Activated effector memory CD4-positive, alpha-beta T cell treated with anti-CD3 and anti-CD28 coated beads, Interleukin-2, amount 50 U/mL, for 16 hours (primary cell): ENCODE measurements at places on chromosomes 5 and 9.
A peak's percentile ranks its signal among the peaks of the same experiment; 100 is the strongest.

- no peak for DNase-seq
These were observed 787.4 kb upstream of the RGMB start for GRCh38 chr5:97986069-97986468.

DNA sequence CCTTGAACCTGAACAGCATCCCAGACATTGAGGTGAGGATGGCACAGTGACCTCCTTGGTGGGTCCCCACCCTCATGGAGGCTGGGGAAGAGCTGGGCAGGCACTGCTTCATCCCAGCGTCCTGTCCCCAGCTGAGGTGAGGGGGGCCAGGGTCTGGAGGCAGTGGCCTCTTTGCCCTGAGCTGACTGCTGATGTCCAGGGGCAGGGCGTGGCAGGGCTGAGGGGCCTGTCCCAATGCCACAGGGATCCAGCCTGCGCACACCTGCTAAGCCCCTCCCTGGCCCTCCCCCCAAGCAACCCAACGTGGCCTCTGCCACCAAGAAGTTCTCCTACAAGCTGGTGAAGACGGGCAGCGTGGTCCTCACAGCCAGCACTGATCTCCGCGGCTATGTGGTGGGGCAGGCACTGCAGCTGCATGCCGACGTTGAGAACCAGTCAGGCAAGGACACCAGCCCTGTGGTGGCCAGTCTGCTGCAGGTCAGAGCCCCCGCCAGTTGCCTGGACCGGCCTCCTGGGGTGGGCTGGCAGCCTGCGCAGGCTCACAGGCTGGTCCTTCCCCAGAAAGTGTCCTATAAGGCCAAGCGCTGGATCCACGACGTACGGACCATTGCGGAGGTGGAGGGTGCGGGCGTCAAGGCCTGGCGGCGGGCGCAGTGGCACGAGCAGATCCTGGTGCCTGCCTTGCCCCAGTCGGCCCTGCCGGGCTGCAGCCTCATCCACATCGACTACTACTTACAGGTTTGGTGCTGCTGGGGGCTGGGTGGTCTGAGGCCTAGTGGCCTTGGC lies 4.9 kb upstream of the EHMT1 start:
- no peak for DNase-seq

GRCh38 chr5:146630472-146630871 lies 114.5 kb upstream of the GPR151 start:
- DNase-seq, result no peak

DNA sequence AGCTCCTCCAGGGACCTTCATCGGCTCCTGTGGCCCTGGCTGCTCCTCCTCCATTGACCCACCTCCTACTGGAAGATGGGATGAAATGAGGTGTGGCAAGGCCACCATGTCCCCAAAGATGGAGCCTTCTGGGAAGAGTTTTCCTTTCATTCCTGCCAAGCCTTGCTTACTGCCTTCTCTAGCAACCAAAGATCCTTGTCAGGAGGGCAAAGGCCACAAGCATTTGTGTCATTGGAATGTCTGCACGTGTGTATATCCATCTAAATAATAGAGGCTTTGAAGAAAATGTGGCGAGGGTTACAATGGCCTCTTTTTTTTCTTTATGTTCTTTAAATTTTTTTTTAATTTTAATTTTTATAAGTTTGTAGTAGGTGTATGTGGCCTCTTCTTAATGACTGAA lies 313.6 kb downstream of the ARHGEF28 start:
- DNase-seq, result no peak

DNA sequence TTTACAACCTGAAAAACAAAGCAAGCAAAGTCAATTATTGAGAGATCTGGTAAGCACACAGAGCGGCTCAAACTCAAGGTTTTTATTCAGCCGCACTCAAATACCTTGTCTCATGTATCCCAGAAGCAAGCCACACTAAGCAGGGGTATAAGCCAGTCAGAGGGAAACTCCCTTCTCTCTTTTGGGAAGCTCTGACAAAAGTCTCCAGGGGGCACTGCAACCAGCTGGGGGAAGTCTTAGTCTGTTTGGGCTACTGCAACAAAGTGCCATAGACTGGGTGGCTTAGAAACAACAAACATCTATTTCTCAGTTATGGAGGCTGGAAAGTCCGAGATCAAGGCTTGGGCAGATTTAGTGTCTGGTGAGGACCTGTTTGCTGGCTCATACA lies 246.0 kb downstream of the ENC1 start:
- no peak for DNase-seq

DNA sequence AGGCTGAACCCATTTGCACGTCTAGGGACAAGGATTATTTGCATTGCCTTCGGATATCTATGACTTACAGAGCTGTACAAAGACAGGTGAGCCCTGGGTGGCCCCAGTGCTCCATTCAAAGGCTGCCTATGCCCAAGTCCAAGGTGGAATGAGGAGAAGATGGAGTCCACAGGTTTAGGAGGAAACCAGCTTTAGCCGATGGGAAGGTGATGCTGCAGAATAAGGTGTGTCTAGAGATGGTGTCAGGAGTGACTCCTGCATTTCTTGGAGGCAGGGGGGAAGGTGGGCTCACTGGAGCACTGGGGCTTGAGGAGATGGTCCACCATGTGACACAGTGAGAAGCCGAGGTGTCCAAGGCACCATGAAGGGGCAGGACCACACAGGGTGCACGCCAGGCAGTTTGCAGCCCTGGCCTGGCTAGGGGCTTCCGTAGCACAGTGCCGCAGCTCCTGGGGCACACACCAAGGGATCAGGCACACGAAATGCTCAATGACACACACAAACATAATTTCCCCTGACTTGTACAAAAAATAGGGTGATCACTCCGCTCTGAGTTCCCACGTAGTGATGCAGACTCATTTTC lies 32.1 kb downstream of the SEMA4D start:
- peak; percentile 42 for DNase-seq

DNA sequence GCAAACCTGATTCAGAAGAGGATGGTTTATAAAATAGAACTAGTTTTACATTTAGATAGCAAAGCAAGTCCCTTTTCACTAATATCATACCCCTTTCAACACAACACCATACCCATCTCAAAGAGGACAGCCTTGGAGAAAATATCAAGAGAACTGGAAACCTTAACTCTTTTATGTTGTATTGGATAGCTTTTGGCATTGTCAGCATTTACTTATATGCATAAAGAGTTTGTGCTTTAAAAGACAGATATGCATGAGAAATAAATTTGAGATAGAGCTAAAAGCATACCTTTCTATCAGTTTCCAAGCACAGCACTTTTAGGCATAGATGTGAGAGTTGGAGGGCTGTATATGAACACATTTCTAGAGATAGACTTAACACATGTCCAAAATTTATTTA lies 799.3 kb upstream of the ACO1 start:
- DNase-seq, result no peak

GRCh38 chr5:108409786-108410185 lies 27.9 kb upstream of the FBXL17 start:
- no peak for DNase-seq

DNA sequence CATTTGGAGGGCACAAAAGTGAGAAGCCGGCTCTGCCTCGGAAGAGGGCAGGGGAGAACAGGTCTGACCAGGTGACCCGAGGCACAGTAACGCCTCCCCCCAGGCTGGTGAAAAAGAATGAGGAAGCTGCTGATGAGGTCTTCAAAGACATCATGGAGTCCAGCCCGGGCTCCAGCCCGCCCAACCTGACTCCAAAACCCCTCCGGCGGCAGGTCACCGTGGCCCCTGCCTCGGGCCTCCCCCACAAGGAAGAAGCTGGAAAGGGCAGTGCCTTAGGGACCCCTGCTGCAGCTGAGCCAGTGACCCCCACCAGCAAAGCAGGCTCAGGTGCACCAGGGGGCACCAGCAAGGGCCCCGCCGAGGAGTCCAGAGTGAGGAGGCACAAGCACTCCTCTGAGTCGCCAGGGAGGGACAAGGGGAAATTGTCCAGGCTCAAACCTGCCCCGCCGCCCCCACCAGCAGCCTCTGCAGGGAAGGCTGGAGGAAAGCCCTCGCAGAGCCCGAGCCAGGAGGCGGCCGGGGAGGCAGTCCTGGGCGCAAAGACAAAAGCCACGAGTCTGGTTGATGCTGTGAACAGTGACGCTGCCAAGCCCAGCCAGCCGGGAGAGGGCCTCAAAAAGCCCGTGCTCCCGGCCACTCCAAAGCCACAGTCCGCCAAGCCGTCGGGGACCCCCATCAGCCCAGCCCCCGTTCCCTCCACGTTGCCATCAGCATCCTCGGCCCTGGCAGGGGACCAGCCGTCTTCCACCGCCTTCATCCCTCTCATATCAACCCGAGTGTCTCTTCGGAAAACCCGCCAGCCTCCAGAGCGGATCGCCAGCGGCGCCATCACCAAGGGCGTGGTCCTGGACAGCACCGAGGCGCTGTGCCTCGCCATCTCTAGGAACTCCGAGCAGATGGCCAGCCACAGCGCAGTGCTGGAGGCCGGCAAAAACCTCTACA lies 11.8 kb downstream of the QRFP start:
- no peak for DNase-seq

- DNase-seq, result no peak
These were observed 1.6 kb downstream of the LIFR start for GRCh38 chr5:38554861-38555260.

DNA sequence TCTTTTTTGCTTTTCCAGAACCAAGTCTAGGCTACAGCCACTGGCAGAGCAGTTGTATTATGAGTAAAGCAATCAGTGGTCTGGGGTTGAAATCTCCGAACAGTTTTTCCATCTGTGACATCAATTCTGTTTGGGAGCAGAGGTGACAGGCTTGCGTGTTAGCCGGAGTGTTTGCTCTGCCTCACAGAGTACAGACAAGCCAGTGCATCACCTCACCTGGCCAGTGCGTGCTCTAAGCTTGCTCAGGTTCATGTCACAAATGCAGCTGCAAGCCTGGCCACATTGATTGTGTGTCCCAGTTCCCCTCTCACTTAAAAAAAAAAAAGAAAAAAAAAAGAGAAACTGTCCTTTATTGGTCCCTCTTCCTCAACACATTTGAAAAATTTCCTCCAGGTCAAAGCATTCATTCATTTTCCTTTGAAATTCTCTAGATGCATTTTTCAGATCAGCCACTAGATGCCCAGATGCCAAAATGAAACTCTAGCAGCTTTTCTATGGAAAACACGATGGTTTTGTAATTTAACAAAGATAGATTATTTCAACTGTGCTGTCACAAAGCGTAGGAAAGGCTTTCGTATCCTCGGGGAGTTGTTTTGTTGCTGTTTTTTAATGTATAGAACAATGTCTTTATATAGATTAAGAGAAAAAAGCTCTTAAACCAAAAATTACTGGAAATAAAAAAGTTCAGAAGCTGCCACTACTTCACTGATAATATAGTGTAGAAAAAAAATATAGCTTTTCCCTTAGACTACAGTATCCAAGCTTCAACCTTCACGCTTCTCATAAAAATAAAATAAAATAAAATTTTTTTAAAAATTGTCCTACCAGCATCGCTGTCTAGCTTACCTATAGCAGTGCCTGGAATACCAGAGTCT lies 585.5 kb downstream of the TLE1 start:
- no peak for DNase-seq

DNA sequence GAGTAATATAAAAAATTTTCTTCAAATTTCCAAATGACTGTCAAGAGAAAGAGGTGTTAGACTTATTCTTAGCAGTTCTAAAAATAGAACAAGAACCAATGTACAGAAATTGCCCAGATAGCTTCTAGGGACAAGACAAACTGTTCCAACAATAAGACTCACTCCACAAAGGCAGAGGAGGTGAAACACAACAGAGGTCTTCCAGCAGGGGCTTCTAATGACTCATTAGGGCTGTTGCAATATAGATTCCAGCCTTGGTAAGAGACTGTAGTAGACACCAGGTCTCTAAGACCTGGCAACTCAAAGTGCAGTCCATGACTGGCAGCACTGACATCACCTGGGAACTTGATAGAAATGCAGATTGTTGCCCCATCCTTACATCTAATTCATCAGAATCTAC lies 134.6 kb upstream of the VLDLR start:
- no peak for DNase-seq
